Upper lobe of left lung (tissue), 6 donors: ENCODE measurements at places on chromosomes 11 and 22. TPM values are rescaled to one million over a fixed set of nuclear protein-coding genes. Genes with fewer than 3 reads are reported as not detected.

TRIM6 gene
- total RNA-seq: 1.9 TPM

C22orf31 gene
- total RNA-seq: not detected

TSSK2 gene
- not detected for total RNA-seq

A4GALT gene
- total RNA-seq: 7.7 TPM

FJX1 gene
- 5.5 TPM for total RNA-seq

SMC1B gene
- not detected for total RNA-seq

GRCh38 chr11:19162951-19163505 lies 38.8 kb downstream of the CSRP3 start:
- no peaks in the 10 kb centered on the region for H3K36me3 ChIP-seq
- no peaks in the 10 kb centered on the region for H3K27me3 ChIP-seq
- H3K4me3 ChIP-seq: no peak overlapping the region
- H3K27ac ChIP-seq: no peak overlapping the region
- DNase-seq: no peak

- H3K27me3 ChIP-seq: no peaks in the 10 kb centered on the region
- DNase-seq: no peak
- no peaks in the 10 kb centered on the region for H3K4me1 ChIP-seq
- H3K4me3 ChIP-seq: no peak overlapping the region
Measured at GRCh38 chr11:126538071-126538470, 182.6 kb downstream of the ST3GAL4 start.

DNA sequence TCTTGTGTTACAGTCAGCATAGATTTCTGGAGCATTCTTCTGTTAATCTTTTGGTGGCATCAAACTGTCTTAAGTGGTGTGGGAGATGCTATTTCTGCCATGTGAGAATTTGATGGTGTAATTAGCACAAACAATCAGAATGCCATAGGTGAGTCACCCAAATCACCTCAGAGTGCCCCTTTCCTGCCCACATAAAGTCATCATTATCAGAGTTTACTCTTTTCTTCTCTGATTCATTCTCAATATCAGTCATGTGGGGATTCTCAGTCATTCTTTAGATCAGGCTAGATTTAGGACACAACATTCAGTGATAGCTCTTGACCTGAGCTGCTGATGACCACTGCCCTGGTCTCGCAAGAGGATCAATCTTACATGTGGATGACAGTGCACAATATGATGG lies 23.7 kb upstream of the MS4A6A start:
- no peaks in the 10 kb centered on the region for H3K4me1 ChIP-seq
- no peak overlapping the region for H3K27ac ChIP-seq
- no peaks in the 10 kb centered on the region for H3K27me3 ChIP-seq
- no peaks in the 10 kb centered on the region for H3K36me3 ChIP-seq

GRCh38 chr11:62544581-62545436 lies 1.8 kb downstream of the AHNAK start:
- no peaks in the 10 kb centered on the region for H3K27me3 ChIP-seq
- DNase-seq: peak; percentile 88
- H3K36me3 ChIP-seq: no peaks in the 10 kb centered on the region
- H3K4me3 ChIP-seq: peak overlapping the region; percentile 91

DNA sequence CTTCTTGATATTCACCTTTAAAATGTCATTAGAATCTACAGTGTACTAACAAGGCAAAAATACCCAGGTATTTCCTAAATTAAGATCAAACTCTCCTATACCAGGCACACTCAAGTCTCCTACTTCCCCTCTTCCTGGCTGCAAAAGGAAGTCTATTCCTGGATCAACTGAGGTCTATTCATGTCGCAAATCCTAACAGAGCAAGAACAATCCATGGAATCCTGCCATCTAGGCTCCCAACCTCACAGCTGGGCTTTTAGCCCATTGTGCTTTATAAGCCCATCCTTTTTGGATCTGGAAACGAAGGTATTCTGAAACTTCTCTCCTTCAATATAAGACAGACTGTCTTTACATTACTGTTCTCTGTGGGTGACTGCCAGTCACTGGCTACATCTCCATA lies 161.8 kb downstream of the SOX6 start:
- H3K36me3 ChIP-seq: no peaks in the 10 kb centered on the region
- no peaks in the 10 kb centered on the region for H3K4me1 ChIP-seq
- no peak overlapping the region for H3K4me3 ChIP-seq
- no peak for DNase-seq
- no peak overlapping the region for H3K27ac ChIP-seq

- peaks cover 14% of the 10 kb centered on the region for H3K4me1 ChIP-seq
- no peaks in the 10 kb centered on the region for H3K27me3 ChIP-seq
- H3K27ac ChIP-seq: no peak overlapping the region
- no peak overlapping the region for H3K4me3 ChIP-seq
- no peaks in the 10 kb centered on the region for H3K36me3 ChIP-seq
Measured at GRCh38 chr22:45968751-45969413, 8.1 kb downstream of the WNT7B start.

DNA sequence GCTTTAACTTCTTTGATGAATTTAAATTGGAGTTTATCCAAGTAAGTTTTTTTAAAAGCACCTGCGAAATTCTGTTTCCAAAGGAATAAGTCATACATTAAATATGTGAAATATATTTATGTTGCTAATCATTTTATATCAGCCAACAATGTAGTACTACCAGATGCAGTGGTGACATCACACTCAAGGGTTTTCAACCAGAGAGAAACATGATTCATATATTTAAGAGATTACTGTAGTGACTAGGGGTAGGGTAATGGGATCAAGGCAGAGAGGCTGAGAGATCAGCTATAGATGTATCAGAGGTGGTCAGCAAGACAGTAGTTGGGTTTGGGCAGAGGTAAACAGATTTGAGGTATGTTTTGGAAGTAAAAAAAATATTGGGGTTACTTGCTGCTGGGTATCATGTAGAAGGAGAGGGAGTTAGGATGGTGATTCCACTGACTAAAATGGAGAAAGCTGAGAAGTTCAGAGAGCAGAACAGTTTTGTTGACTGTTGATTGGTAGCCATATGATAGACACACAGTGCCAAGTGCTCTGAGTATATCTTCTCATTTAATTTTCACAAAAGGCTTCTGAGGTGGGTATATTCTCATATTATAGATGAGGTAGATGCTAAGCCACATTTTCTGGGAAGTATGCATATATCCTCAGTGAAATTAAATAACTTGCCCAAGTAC lies 39.4 kb downstream of the CEP57 start:
- no peaks in the 10 kb centered on the region for H3K27me3 ChIP-seq
- no peaks in the 10 kb centered on the region for H3K36me3 ChIP-seq
- DNase-seq: no peak
- no peak overlapping the region for H3K27ac ChIP-seq
- no peak overlapping the region for H3K4me3 ChIP-seq

DNA sequence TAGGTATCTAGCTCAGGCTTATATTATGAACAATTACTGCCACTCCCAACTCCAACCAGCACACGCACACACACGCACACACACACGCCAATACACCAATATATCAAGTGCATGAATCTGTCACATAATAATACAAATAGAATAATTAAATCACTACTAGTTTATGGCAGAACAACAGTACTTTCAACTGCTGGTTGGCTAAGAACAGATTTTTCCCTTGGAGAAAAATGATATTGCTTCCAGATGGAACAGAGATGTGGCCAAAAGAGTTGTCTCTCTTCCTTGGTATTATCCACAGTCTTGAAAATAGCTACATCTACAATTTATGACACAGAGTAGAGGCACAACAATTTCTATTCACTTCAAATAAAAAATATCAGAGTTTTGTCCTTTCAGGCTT lies 538.3 kb upstream of the FAT3 start:
- no peak for DNase-seq
- no peaks in the 10 kb centered on the region for H3K4me1 ChIP-seq
- no peak overlapping the region for H3K27ac ChIP-seq
- no peaks in the 10 kb centered on the region for H3K27me3 ChIP-seq

DNA sequence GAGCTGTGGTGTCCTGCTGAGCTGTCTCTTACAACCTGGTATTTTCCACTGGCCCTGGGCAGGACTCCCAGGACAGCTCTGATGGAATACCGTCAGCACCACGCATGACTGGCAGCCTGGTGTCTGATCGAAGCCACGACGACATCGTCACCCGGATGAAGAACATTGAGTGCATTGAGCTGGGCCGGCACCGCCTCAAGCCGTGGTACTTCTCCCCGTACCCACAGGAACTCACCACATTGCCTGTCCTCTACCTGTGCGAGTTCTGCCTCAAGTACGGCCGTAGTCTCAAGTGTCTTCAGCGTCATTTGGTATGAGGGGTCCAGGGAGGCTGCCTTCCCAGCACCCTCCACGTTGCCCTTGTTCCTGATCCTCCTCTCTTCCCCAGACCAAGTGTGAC lies 2.4 kb downstream of the KAT5 start:
- H3K27me3 ChIP-seq: no peaks in the 10 kb centered on the region
- H3K4me3 ChIP-seq: no peak overlapping the region
- H3K4me1 ChIP-seq: peaks cover 41% of the 10 kb centered on the region
- H3K27ac ChIP-seq: no peak overlapping the region
- DNase-seq: peak; percentile 43

- H3K36me3 ChIP-seq: peaks cover 26% of the 10 kb centered on the region
- peak overlapping the region; percentile 3 for H3K27ac ChIP-seq
- no peaks in the 10 kb centered on the region for H3K27me3 ChIP-seq
- peaks cover 23% of the 10 kb centered on the region for H3K4me1 ChIP-seq
- H3K4me3 ChIP-seq: no peak overlapping the region
Measured at GRCh38 chr11:65634905-65635731, 2.8 kb upstream of the SIPA1 start.

DNA sequence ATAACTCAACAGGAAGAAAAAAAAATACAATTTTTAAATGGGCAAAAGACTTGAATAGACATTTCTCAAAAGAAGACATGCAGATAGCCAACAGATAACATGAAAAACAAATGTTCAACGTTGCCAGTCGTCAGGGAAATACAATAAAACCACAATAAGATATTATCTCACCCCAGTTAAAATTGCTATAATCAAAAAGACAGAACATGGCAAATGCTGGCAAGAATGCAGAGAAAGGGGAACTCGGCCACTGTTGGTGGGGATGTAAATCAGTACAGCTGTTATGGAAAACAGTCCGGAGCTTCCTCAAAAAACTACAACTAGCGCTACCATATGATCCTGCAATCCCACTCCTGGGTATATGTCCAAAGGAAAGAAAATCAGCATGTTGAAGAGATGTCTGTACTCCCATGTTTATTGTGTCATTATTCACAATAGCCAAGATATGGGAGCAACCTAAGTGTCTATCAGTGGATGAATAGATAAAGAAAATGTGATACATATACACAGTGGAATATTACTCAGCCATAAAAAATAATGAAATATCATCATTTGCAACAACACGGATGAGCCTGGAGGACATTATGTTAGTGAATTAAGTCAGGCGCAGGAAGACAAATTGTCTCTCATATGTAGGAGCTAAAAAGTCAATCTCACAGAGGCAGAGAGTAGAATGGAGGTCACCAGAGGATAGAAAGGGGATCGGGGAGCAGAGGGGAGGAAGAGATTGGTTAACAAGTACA lies 12.2 kb upstream of the CYTH4 start:
- no peak for DNase-seq
- no peak overlapping the region for H3K27ac ChIP-seq
- H3K4me1 ChIP-seq: peaks cover 37% of the 10 kb centered on the region

DNA sequence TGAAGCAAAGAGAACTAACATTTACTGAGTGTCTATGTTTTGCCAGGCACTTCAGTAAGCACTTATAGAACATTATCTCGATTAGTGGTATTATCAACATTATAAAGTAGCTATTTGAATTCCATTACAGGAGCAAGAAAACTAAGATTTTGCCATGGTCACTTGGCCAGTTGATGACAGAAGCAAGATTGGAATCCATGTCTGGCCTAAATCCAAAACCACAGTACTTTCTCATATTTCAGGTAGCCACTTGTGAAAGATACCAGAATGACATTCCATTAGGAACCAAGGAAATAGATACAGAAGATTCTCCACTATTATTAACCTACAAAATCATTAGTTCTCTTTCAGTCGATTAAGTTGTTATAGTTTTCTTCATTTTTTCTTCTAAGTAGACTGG lies 691.0 kb upstream of the API5 start:
- DNase-seq: no peak
- H3K27ac ChIP-seq: no peak overlapping the region
- no peaks in the 10 kb centered on the region for H3K36me3 ChIP-seq
- H3K27me3 ChIP-seq: no peaks in the 10 kb centered on the region

DNA sequence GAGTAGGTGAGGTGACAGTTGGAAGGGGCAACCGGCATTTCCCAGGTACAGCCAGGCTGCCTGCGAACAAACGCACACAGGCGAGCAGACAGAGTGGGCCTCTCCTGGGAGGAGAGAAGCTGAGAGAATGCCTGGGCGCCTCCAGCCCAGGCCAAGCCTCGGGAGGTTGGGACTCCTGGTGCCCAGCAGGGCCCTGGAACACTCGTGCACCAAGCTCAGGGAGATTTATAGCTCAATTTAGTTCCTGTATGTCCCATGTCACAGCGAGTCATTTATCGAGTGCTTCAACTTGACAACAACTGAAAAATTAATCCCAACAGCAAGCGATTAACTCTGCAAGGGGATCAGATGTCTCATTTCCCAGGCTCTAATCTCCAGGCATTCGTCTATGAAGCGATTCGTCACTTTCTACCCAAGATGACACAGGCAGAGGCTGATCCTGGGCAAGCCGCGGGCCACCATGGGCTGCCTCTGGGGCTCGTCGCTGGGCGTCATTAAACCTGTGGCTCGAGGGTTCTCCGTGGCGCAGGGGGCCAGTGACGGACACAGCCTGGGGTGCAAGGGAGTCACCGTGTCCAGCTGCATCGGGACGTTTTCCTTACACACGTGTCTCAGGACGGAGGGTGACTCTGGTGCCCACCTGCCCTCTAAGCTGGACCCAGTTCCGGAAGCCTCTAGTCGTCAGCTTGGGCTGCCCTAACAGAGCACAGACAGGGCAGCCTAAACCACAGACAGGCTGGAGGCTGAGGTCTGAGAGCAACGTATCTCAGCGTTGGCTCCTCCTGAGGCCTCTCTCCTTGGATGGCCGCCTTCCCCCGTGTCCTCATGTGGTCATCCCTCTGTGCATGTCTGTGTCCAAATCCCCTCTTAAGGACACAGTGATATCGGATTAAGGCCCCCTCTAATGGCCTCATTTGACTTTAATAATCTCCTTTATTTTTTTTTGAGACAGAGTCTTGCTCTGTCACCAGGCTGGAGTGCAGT lies 154.1 kb downstream of the CTTN start:
- H3K4me1 ChIP-seq: peaks cover 5% of the 10 kb centered on the region
- no peak overlapping the region for H3K4me3 ChIP-seq
- no peaks in the 10 kb centered on the region for H3K27me3 ChIP-seq
- peak; percentile 59 for DNase-seq
- no peak overlapping the region for H3K27ac ChIP-seq

GRCh38 chr11:129374993-129375750 lies 476 bp upstream of the BARX2 start:
- H3K36me3 ChIP-seq: no peaks in the 10 kb centered on the region
- H3K27me3 ChIP-seq: peaks cover 36% of the 10 kb centered on the region
- H3K4me1 ChIP-seq: peaks cover 25% of the 10 kb centered on the region
- peak overlapping the region; percentile 29 for H3K4me3 ChIP-seq
- DNase-seq: no peak
